ENCODE measurements at places on chromosomes 13 and 19. TPM values are rescaled to one million over a fixed set of nuclear protein-coding genes. Genes with fewer than 3 reads are reported as not detected.
A peak's percentile ranks its signal among the peaks of the same experiment; 100 is the strongest.

CYP4F12 gene
- total RNA-seq = not detected

ZIK1 gene
- 5.5 TPM for total RNA-seq

ZNF560 gene
- total RNA-seq = not detected

CYP4F11 gene
- not detected for total RNA-seq

PLVAP gene
- not detected for total RNA-seq

PRKCG gene
- total RNA-seq = 1.1 TPM

BCL3 gene
- total RNA-seq = 117 TPM

OR4F17 gene
- total RNA-seq = not detected

FCGBP gene
- total RNA-seq = 3.4 TPM

OR7C2 gene
- not detected for total RNA-seq

EPS8L1 gene
- total RNA-seq = 8.7 TPM

GPR108 gene
- total RNA-seq = 67.4 TPM

DNA sequence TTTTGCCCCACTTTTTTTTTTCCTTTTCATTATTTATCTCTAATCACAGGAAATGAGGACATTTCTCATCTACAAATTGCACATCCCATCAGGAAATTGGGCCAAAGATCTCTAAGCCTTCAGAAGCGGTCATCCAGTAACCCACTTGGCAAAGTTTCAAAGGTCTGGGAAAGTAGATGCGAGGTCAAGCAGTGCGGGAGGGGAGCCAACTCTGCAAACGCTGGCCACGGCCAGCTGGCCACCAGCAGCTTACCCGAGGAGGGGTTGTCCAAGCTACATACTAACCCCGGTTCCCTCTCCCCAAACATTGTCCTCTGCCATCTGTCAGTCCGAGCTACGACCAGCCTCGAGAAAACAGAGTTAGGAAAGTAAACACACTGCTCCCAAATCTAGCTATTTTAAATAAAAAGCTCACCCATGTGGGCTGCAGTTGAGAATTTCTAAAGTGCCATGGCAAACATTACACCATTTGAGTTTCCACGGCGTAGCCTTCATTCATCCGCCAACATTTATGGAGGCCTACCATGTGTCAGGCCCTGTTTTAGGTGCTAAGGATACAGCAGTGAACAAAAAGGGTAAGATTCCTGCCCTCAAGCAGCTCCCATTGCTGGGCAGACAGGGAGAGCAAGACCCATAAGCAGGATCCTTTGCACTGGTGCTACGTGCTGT is 11.5 kb downstream of the FFAR2 start:
- no peak for DNase-seq

DNA sequence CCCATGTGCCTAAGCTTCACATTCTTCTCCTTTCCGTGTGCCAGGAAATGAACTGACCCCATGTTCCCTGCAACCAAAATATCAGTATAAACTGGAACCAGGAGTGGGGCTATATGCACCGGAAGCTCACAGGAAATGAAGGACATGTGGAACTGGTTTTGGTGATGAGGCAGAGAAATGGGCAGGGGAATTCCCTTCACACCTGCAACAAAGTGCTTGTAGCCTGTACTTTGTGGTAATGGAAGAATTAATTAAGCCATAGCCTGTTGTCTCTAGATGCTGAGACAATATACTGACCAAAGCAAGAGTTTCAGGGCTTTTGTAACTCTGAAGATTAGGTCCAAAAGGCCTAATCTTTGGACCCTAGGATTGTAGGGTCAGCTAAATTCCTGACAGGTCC is 15.5 kb upstream of the UGGT2 start:
- DNase-seq = no peak

DNA sequence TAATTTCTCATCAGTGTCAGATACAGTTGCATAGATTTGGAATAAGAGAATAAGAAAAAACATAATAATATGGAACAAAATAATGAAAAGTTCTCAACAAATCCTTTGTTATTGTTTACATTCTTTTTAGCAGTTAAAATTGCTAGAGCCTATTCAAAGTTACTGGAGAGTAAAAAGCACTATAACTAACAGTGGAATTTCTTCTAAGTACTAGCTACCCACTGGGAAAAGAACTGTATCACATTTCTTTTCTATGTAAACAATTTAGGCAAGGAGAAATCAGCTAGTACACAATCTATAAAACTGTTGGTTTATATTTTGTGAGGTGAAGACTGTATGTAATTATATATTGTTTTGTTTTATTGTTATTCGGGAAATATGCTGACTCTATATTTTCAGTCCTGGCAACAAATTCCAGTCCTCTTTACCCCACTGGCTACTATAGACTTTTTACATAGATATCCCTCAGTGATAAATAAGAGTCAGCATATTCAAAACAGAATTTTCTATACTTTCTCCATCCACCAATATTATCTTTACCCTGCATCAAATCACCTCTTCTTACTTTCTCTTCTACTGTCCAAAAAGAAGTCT is 222.0 kb downstream of the PCDH9 start:
- DNase-seq = no peak

- DNase-seq = no peak
These were observed 1435.7 kb downstream of the UQCRFS1 start for GRCh38 chr19:27777242-27777641.

GRCh38 chr19:19575411-19575810 is 37.3 kb downstream of the CILP2 start:
- DNase-seq = no peak

GRCh38 chr13:112150352-112150751 is 83.4 kb downstream of the SOX1 start:
- no peak for DNase-seq

DNA sequence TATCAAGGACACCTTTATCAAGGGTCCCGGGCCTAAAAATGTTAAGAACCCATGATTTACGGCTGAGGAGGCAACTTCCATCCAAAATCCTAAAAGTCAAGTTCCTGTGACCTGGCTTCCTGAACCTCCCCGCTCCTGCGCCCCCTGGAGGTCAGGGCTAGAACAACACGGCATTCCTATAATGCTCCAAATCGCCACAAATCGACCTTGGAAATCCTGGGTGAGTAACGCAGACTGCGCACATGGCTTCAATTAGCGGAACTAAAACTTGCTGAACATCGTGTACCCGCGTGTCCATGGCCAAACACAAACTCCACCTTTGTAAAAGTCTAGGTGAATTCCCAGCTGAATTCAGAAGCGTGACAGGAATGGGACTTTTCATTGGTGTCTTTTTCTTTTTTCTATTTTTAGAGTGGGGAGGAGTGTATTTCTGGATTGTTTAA is 4.3 kb upstream of the C5AR1 start:
- DNase-seq = peak; percentile 83

GRCh38 chr19:44548736-44549135 is 19.3 kb upstream of the CEACAM20 start:
- no peak for DNase-seq

- DNase-seq = no peak
These were observed 3.4 kb upstream of the FAM98C start for GRCh38 chr19:38399537-38399936.

DNA sequence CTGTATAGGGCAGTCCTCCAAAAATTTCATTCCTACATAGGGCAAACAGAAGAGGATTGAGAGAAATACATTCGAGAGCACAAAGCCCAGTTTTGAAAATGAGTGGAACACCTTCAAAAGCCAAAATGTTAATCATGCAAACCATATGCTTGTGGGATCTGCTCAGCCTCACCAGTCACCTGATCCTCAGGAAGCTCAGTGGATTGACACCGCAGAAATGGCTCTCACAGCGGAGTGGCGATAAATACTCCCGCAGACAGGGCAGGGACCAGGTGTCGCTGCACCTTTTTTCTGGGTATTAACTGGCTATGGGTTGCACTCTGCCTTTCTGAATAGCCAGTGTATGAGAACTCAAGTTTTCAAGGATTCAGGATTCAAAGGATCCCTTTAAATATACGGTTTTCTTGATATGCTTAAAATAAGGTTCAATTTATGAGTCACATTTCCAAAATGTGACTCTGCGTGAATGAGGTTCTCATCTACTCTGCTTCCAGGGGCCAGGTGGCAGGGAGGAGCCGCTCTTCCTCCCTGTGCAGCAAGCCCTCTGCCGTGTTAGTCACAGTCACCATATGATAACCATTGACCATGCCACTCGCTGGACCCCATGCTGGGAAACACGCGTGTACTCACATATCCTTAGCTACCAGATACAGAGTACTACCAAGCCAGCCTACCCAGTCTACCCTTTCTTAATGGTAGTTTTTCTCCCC is 18.3 kb upstream of the DHRS12 start:
- no peak for DNase-seq

- no peak for DNase-seq
These were observed 258.8 kb upstream of the SPRY2 start for GRCh38 chr13:80599765-80600164.

DNA sequence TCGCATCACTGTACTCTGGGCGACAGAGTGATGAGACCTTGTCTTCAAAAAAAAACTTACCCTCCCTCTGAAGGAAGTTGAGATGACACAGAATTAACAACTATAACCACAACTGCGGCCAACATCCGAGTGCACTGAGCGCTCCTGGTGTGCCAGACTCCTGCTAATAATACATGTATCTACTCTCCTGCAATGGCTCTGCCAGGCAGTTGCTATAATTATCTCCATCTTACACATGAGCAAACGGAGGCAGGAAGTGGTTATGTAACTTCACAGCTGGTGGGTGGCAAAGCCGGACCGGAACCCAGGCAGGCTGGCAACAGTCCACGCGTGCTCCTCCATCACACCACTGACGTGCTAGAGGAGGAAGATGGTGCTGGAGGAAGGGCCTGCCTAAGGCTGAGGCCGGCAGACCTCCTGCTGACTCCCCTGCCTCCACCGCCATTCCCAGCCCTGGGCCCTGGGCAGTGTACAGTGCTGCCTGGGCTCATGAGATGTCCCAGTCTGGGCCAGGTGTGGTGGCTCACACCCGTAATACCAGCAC is 12.6 kb downstream of the XRCC1 start:
- DNase-seq = peak; percentile 89

DNA sequence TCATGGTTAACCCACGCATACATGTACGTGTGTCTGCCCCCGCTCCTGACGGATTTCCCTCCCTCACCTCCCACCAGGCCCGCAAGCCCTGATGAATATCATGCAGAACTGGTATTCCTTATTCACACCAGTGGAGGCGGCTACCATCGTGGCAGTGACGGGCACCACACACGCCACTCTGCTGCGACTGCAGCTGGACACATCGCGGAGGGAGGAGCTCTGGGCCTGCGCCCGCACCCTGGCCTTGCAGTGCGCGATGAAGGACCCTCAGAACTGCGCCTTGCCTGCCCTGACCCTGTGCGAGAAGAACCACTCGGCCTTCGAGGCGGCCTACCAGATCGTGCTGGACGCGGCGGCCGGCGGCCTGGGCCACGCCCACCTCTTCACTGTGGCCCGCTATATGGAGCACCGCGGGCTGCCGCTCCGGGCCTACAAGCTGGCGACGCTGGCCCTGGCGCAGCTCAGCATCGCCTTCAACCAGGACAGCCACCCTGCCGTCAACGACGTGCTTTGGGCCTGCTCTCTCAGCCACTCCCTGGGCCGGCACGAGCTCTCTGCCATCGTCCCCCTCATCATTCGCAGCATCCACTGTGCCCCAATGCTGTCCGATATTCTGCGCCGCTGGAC is 35.0 kb downstream of the ZSWIM4 start:
- no peak for DNase-seq

GRCh38 chr13:33787051-33787591 is 30.8 kb upstream of the RFC3 start:
- DNase-seq = no peak

DNA sequence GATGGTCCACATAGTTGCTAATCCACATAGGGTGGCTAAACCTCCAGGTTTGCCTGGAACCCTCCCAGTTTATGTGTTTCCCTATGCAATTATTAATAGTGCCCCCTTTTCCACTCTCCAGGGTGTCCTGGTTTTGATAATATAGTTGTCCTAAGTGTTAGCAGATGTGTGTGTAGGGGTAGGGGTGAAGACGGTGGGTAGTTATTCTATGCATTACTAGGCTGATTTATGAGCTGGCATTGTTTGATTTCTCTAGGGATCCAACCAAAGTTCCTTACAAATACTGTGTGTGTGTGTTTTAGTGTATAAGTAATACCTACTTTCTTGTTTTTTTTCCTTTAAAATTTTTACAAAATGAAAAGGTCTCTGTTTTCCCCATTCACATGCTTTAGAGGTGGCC is 21.1 kb downstream of the GTF2F2 start:
- DNase-seq = no peak

GRCh38 chr19:12757544-12758274 is 6.1 kb downstream of the BEST2 start:
- peak; percentile 83 for DNase-seq

- DNase-seq = no peak
These were observed 456.0 kb downstream of the TBC1D4 start for GRCh38 chr13:75025956-75026355.

- DNase-seq = no peak
These were observed 3.3 kb upstream of the ZNF546 start for GRCh38 chr19:39993605-39994004.

GRCh38 chr13:99442273-99442895 is 58.9 kb upstream of the TM9SF2 start:
- DNase-seq = peak; percentile 78
